ENCODE measurements at places on chromosomes 7 and 10. TPM values are rescaled to one million over a fixed set of nuclear protein-coding genes. Genes with fewer than 3 reads are reported as not detected.

The GPR141 gene
- total RNA-seq, result not detected

The CLCN1 gene
- total RNA-seq, result 0.34 TPM

The PDIA4 gene
- total RNA-seq, result 332 TPM

The NPSR1 gene
- total RNA-seq, result not detected

The ZNF425 gene
- total RNA-seq, result 1.5 TPM

The IRF5 gene
- 11.4 TPM for total RNA-seq

The PPP1R3C gene
- 5.5 TPM for total RNA-seq

The NUTM2B gene
- 0.76 TPM for total RNA-seq

Measured in Calu3 (cell line).